ENCODE measurements at places on chromosomes 7 and 10. TPM values are rescaled to one million over a fixed set of nuclear protein-coding genes. Genes with fewer than 3 reads are reported as not detected.

NEUROD6 gene
- not detected for total RNA-seq

- H3K4me3 ChIP-seq, result no peak overlapping the region
- DNase-seq, result no peak
- no peak overlapping the region for H3K27ac ChIP-seq
- no peaks in the 10 kb centered on the region for H3K27me3 ChIP-seq
- H3K4me1 ChIP-seq, result no peaks in the 10 kb centered on the region
Observed at GRCh38 chr10:15118615-15119014, 21.5 kb downstream of the RPP38 start.

GRCh38 chr10:92847202-92847864 is 987 bp upstream of the EXOC6 start:
- H3K27ac ChIP-seq, result no peak overlapping the region
- H3K27me3 ChIP-seq, result no peaks in the 10 kb centered on the region
- no peaks in the 10 kb centered on the region for H3K36me3 ChIP-seq
- peaks cover 7% of the 10 kb centered on the region for H3K4me1 ChIP-seq
- peak overlapping the region; percentile 65 for H3K4me3 ChIP-seq
- DNase-seq, result no peak

- no peak overlapping the region for H3K4me3 ChIP-seq
- no peaks in the 10 kb centered on the region for H3K36me3 ChIP-seq
Observed at GRCh38 chr10:133044401-133044811, 43.3 kb upstream of the ADGRA1 start.

DNA sequence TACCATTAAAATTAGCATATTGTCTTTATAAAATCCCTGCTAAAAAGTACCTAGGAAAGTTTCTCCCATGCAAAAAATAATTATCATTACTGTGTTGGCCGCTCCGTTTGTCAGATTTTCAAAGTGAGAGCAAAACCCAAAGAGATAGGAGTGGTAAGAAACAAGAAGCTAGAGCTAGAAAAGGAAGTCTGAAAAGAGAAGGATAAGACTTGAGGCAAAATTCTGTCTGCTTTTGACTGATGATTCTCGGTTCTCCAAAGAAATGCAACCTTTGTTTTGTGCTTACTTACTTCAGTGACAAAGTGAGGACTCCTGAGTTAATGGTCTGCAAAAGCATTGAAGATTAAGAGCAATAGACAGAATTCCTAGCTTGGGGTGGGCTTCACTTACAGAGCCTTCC is 33.3 kb upstream of the CAPZA2 start:
- H3K4me1 ChIP-seq, result no peaks in the 10 kb centered on the region
- no peak overlapping the region for H3K27ac ChIP-seq
- H3K4me3 ChIP-seq, result no peak overlapping the region
- H3K36me3 ChIP-seq, result no peaks in the 10 kb centered on the region
